ENCODE measurements at places on chromosomes 1 and 21. TPM values are rescaled to one million over a fixed set of nuclear protein-coding genes. Genes with fewer than 3 reads are reported as not detected.

DNA sequence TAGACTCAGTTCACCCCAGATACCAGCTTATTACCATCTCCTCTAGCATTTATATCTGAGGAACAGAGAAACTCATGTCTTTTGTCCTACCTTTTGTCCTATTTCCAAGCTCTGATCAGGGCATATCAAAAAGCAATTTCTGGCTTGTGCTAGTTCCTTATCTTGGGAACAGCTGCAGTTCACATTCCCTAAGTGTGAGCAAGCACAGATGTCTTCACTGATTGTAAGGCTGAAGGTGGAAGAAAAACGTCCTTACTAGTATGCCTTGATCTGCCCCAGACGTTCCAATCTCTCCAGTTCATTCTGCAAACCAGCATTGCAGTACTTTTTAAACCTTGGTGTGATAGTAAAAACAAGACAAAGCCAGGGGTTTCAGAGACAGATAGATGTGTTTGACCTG, 139.8 kb downstream of the NCAM2 start:
- no peaks in the 10 kb centered on the region for H3K27me3 ChIP-seq
- DNase-seq, result peak; percentile 25
- H3K4me1 ChIP-seq, result no peaks in the 10 kb centered on the region
- H3K36me3 ChIP-seq, result no peaks in the 10 kb centered on the region

- no peak overlapping the region for H3K27ac ChIP-seq
- no peak overlapping the region for H3K4me3 ChIP-seq
- H3K36me3 ChIP-seq, result no peaks in the 10 kb centered on the region
- H3K27me3 ChIP-seq, result no peaks in the 10 kb centered on the region
- H3K4me1 ChIP-seq, result no peaks in the 10 kb centered on the region
Observed at GRCh38 chr1:101245246-101245927, 8.6 kb downstream of the S1PR1 start.

DNA sequence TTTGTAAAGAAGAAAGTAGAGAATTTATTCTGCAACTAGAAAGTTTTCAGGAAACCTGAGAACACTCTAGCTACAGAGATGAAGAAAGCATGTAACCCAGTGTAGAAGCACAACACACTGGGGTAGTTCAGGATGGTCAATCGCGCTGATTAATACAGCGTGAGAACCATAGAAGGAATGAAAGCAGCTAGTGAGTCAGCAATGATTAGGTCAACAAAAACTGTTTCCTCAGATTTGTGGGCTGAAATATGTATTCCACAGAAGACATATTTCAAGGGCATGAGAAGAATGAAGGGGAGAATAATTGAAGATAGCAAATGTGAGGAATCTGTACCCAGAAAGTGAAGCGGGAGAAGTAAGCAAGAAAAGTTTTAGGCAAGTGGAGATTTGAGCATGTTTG, 97.8 kb upstream of the ADGRL2 start:
- peak; percentile 96 for DNase-seq
- H3K4me1 ChIP-seq, result peaks cover 18% of the 10 kb centered on the region
- no peaks in the 10 kb centered on the region for H3K27me3 ChIP-seq
- peak overlapping the region; percentile 64 for H3K27ac ChIP-seq
- peak overlapping the region; percentile 25 for H3K4me3 ChIP-seq
- no peaks in the 10 kb centered on the region for H3K36me3 ChIP-seq

SNRPE gene
- total RNA-seq, result 46.2 TPM

DNA sequence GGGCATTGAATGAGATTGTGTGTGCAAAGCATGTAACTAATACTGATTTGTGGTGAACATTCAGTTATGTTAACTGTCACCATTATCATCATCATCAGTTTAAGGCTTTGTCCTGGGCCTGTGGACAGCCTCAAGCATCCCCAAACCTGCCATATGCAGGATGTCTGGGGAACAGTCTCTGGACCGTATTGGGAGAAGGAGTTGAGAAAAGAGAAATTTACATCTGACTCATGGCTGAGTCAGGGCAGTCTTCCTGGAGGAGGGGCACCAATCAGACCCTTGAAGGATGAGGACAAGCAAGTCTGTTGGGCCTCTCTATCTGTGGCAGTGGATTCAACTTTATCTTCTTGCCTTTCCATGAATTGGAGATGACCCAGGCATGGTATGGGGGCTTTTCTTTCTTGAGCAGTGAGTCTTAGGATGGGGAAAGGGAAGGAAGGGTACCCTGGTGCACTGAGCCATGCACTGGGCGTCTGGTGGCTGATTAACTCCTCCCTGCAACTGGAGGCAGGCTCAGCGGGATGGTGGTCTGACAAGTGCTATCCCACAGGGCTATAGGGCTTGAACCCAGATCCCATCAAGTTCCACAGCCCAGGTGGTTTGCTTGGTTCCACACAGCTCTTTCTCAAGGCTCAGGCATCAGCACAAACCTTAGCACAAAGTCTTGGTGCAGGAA, 2.9 kb downstream of the PADI3 start:
- no peaks in the 10 kb centered on the region for H3K4me1 ChIP-seq
- no peaks in the 10 kb centered on the region for H3K27me3 ChIP-seq
- no peak overlapping the region for H3K4me3 ChIP-seq
- H3K27ac ChIP-seq, result no peak overlapping the region
- DNase-seq, result peak; percentile 43
- no peaks in the 10 kb centered on the region for H3K36me3 ChIP-seq

DNA sequence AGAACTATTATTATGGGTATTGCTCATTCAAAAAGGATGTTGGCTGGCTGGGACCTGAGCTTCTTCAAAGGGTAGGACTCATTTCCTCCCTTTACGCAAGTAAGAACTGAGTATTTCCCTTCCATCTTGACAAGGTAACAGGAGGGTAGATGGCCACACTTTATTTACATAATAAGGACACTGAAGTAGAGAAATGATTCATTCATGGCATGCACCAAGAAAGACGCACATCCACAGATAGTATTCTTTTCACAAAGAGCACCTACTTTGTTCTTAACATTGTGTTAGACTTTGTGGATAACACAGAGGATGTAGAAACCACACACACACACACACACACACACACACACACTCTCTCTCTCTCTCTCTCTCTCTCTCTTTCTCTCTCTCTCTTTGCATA, 82.9 kb downstream of the FAM78B start:
- H3K36me3 ChIP-seq, result no peaks in the 10 kb centered on the region
- peak; percentile 27 for DNase-seq
- H3K4me1 ChIP-seq, result no peaks in the 10 kb centered on the region
